ENCODE measurements at places on chromosomes 1 and 21.

DNA sequence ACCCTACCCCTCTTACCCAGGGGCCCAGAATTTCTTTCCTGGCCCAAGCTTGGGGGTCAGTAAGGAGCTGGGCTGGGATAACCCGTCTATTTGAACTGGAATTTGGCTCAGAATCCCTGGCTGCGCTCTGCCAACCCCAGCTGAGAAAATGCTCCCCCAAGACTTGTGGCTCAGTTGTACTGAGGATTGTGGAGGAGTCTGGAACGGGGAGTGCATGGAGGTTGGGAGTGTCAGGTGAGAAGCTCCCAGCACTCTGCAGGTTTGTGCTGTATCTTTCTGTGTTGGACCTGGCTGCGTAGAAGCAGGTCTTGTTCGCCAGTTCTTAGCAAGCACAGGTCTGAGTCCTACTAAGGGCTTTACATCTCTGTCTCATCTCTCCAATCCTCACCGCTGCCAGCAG is 1.6 kb downstream of the TCEA3 start:
- DNase-seq, result no peak

- DNase-seq, result no peak
Measured at GRCh38 chr1:72845381-72845780, 563.0 kb upstream of the NEGR1 start.

DNA sequence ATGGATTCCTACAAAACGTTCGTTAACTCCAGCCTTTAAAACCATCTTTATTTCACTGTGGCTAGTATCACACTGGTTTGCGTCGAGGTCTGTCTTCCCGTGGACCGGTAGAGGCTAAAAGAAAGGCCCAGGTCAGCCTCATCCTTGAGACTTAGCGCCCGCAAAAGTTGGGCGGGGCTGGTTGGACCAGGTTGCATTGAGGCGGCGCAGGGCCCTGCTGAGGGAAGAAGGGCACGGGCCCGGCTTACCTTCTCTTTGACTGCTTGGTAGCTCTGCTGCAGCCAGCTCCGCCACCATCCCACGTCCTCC is 455 bp downstream of the BSDC1 start:
- DNase-seq, result no peak

- DNase-seq, result no peak
Measured at GRCh38 chr1:18217398-18218043, 109.9 kb downstream of the IGSF21 start.

- DNase-seq, result no peak
Measured at GRCh38 chr1:86016076-86016759, 140.4 kb downstream of the COL24A1 start.

DNA sequence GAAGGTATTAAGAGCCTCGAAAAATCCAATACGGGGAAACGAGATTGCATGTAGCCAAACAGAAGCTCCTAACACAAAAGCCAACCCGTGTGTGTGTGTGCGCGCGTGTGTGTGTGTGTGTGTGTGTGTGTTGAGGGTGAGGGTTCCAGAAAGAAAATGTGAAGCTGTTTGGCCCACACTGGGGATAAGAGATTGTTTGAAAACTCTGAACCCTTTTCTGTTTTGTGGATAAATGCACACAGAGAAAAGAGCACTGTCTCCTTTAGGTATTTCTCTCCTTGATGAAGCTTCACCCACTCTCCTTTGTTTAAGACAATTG is 1.9 kb downstream of the WLS start:
- no peak for DNase-seq

GRCh38 chr1:119868176-119868575 is 28.1 kb downstream of the ADAM30 start:
- no peak for DNase-seq

All from stimulated activated CD8-positive, alpha-beta memory T cell treated with anti-CD3 and anti-CD28 coated beads, Interleukin-15, amount 100 ng/mL, for 1 hour (primary cell).